NCI-H460 (cell line): ENCODE measurements at places on chromosomes 6 and 20. TPM values are rescaled to one million over a fixed set of nuclear protein-coding genes. Genes with fewer than 3 reads are reported as not detected.

DNA sequence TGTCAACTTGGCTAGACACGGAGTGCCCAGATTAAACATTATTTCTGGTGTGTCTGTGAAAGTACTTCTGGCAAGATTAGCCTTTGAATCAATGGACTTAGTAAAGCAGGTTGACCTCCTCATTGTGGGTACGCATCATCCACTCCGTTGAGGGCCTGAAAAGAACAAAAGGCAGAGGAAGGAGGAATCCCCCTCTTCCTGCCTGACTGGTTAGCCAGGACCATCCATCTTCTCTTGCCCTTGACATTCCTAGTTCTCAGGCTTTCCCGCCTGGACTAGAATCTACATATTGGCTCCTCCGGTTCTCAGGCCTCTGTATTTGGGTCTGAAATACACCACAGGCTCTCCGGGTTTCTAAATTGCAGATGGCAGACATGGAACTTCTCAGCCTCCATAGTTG, 74.0 kb upstream of the POPDC3 start:
- DNase-seq = no peak

DNA sequence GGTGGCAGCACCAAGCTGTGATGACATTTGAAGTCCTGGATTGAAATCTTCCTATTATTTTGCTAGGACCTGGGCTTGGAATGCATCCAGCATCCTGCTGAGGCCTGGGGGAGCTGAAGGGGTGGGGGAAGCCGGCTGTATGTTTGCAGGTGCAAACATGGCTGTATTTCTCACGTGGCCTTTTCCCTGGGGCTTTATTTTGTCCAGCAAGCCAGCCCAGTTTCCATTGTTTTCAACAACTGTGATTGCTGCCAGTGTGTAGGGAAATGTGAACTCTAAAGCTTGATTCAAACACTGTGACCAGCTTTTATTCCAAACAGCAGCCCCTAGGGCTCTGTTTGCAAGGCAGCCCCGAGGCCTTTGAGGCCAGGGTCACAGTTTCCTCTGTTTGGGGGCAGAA, 683.0 kb downstream of the DHX35 start:
- no peak for DNase-seq

DNA sequence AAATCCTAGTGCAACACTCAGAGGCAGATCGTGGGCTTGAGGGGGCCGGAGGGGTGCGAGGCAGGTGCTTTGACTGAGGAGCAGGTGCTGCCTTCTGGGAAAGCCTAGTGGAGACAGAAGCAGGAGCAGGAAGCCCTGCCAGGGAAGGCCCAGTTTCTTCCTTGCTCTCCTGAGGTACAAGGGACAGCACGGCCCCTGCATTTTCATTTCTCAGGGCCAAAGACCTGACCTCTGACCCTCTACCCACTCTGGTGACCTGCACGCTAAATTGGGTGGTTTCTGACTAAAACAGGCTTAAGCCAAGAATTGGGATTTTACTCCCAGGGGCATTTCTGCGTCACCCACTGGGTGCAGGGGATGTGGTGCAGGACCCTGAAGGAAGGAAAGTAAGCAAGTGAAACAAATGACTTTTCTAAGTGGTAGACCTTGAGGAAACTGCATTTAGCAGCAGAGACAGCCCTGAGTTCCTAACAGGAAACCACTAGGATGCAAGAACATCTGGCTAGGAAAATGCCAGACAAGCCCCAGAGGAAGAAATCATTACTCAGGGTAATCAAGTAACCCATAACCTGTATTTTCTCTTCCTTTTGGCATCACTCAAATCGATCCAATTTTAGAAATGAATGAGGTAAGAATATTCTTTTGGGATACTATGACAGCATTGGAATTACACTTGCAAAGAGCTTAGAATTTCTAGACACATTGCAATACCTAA, 141.7 kb downstream of the CD164 start:
- DNase-seq = no peak

- no peak for DNase-seq
These were observed 231.9 kb downstream of the CD83 start for GRCh38 chr6:14349507-14349906.

- no peak for DNase-seq
These were observed 1.5 kb upstream of the NINL start for GRCh38 chr20:25586877-25587276.

DNA sequence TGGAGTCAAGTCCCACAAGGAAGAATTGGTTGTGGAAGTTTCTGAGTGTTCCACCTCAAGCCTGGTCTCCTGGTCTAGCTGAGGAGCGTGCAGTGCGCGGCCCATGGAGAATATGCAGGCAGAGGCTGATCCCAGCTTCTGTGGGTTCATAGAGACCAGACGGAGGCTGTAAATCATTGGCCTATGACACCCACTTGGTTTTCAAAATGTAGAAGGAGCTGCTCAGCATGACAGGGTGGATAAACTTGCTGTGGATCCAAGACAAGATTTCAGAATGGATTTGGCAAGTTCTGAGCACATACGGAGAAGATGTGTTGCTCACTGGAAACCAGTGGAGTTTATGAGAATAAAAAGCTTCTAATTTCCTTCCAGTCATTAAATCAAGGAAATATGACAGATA, 744 bp downstream of the KIF25 start:
- DNase-seq = no peak

GRCh38 chr6:3510617-3511016, 53.8 kb upstream of the SLC22A23 start:
- DNase-seq = no peak

- DNase-seq = no peak
These were observed 11.9 kb downstream of the C6orf89 start for GRCh38 chr6:36897609-36898008.

- DNase-seq = no peak
These were observed 174.1 kb downstream of the KHDC1L start for GRCh38 chr6:73051147-73051546.

GRCh38 chr6:168122011-168122410, 43.0 kb upstream of the FRMD1 start:
- no peak for DNase-seq

DNA sequence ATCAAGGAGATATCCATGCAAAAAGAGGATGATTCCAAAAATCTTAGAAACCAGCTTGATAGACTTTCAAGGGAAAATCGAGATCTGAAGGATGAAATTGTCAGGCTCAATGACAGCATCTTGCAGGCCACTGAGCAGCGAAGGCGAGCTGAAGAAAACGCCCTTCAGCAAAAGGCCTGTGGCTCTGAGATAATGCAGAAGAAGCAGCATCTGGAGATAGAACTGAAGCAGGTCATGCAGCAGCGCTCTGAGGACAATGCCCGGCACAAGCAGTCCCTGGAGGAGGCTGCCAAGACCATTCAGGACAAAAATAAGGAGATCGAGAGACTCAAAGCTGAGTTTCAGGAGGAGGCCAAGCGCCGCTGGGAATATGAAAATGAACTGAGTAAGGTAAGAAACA, 10.1 kb upstream of the SNRNP48 start:
- DNase-seq = no peak

DNA sequence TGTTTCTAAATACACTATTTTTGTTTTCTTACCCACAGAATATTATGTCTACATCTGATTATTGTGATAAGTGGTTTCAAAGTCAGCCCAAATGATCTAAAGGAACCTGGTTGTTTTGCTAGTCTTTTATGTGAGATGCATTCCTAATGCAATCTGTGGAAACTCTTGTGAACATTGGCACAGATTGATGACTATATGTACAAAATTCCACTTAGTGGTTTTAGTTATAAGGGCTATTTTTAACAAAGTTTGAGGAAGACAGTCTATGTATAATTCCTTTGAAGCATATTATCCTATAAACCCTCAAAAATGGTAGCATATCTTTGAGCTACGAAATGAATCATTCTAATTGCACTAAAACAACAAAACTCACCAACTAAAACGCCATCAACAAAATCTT, 140.9 kb downstream of the GRIK2 start:
- DNase-seq = no peak

GRCh38 chr6:118856301-118856700, 37.7 kb upstream of the ASF1A start:
- DNase-seq = no peak

- no peak for DNase-seq
These were observed 20.9 kb downstream of the SLC9A8 start for GRCh38 chr20:49833483-49833882.

DNA sequence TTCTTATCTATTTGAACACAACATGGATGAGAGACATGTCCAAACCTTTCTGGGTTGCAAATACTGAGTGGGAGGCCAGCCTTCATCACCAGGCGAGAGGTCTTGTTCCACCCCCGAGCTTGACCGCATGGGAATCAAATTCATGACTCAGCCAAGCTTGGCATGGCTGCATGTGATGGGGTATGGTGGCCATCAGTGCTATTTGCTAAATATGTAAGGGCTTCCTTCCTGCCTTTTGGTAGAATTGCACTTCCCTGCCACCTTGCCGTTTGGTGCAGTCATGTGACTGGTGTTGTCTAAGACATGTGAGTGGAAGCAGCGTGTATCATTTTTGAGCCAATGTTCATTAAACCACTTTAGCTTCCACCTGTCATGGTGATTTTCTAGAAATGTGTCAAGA, 508.9 kb upstream of the SULF2 start:
- DNase-seq = no peak

GRCh38 chr6:26232306-26232939, 132.6 kb upstream of the BTN3A2 start:
- no peak for DNase-seq

GRCh38 chr6:131103901-131104300, 31.4 kb upstream of the AKAP7 start:
- no peak for DNase-seq

DNA sequence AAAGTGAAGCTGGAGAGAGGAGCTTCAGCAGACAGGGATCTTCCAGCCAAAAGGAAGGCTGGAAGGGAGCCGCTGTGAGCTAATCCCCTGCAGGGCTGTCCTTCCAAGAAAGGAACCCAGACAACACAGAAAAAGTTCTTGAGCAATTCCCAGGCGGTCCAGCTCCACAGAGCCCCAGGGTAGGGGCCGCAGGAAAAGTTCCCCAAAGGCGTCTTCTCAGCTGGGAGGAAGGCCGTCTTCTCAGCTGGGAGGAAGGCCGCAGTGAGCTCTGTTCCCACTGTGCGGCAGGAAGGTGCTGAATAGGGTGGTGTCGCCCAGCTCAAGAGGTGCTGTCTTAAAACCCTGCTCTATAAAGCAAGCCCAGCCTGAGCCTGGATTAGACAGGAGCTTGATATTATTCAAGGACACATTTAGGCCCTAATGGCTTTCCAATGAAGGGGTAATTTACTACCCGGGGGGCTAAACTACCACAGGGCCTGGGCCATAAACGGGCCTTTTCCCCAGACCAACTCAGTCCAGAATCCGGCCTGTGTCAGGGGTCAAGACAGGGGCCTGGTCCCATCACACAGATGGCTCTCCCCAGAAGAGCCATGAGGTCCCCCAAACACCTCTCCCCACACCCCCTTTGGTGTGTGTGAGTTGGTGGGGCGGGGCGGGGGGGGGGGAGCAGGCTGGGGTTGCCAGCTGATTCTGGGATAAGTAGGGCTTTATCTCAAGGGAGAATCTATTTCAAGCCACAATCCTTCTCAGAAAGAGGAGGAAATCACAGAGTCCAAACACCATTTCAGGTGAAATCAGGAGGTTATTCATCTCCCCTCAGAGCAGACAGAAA, 103.6 kb downstream of the NOL4L start:
- no peak for DNase-seq

- no peak for DNase-seq
These were observed at the start of gene EMILIN3 for GRCh38 chr20:41366546-41367392. Gene EMILIN3 (minus strand): TSS chr20:41366818. CDS start chr20:41366634, 184 bp downstream.

GRCh38 chr6:127266892-127267645, 405 bp downstream of the RNF146 start:
- peak; percentile 18 for DNase-seq

- no peak for DNase-seq
These were observed 26.9 kb upstream of the ADTRP start for GRCh38 chr6:11805259-11806053.

- no peak for DNase-seq
These were observed 73.8 kb upstream of the CCN6 start for GRCh38 chr6:111980143-111980542.

- no peak for DNase-seq
These were observed 87.5 kb downstream of the PREX1 start for GRCh38 chr20:48740292-48740649.

DNA sequence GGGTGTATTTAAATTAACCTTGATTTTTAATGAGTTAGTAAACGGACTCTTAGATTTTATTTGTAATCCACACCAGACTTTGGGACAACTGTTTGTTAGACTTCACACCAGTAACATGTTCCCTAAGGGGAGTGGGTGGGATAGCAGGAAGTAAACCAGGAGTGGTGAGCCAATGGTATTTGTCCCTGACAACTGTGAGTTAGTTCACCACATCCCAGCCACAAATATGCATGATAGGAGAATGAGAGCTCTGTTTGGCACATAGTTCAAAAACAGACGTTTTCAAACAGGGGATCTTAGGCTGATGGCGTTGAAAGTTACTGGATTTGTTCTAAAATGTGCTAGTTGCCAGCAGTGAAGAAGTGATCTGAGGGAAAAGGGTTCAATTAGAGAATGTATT, 18.7 kb upstream of the COL10A1 start:
- DNase-seq = no peak

DNA sequence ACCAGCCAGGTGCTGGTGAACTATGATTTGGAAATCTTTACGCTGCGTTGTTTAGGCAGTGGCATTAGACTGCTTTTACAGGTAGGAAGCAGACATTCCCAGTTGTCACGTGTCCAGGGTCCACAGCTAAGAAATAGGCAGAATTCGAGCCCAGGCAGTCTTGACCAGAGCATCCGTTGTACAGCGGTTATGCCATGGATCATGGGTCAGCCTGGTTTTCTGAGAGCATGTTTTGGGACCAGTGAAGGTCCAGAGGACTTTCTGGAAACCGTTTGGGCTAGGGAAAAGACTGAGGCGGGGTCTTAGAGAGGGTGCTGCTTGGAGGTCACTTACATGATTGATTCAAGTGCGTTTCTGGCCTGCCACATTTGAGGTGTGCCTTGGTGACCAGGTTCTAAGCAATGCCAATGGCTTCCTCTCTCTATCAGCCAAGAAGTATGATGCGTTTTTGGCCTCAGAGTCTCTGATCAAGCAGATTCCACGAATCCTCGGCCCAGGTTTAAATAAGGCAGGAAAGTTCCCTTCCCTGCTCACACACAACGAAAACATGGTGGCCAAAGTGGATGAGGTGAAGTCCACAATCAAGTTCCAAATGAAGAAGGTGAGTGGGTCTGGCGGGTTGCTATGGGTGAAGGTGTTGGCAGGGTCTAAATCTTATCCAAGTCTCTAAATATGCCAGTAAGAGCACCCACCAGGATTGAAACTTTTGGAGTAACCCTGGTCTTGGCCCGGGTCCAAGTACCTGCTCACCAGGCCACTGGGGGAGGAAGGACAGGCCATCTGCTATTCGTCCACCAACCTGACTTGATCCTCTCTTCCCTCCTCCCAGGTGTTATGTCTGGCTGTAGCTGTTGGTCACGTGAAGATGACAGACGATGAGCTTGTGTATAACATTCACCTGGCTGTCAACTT, 1.8 kb downstream of the RPL10A start:
- no peak for DNase-seq

Gene TFAP2C
- 11.3 and 11.8 TPM in 2 replicates for total RNA-seq

Gene XPO5
- 55.3 and 56.2 TPM in 2 replicates for total RNA-seq

Gene OVOL2
- total RNA-seq = not detected in 2 replicates

Gene LRRN4
- total RNA-seq = not detected in 2 replicates

Gene SLC17A2
- not detected in 2 replicates for total RNA-seq

Gene FERMT1
- 12.0 and 12.9 TPM in 2 replicates for total RNA-seq

Gene EPPIN
- not detected in 2 replicates for total RNA-seq

Gene PDE10A
- 233 and 245 TPM in 2 replicates for total RNA-seq

Gene KIF3B
- 22.5 and 25.4 TPM in 2 replicates for total RNA-seq

Gene NR2E1
- not detected in 2 replicates for total RNA-seq

Gene SLC32A1
- total RNA-seq = not detected in 2 replicates
